B cell (primary cell): ENCODE measurements at places on chromosomes 12 and 14.

GRCh38 chr14:86013641-86014040 lies 483.7 kb downstream of the FLRT2 start:
- no peak for DNase-seq

DNA sequence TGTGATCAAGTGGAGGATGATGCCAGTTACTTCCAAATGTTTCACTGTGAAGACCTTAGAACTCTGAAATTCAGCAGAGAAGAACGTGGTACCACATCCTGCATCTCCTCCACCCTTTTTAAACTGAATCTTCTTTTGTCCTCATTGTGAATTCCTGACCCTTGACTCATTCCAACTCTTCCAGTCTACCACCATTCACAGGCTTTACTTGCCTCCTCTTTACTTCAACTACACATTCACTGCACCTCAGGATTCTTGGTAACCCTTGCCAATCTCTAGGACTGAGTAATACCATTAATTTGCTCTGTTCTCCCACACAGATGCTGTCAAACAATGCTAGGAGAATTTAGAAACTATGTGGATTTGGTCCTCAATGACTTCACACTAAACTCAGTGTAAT lies 37.3 kb downstream of the PPP1R12A start:
- no peak for DNase-seq

GRCh38 chr14:32202491-32202997 lies 525 bp downstream of the RNU6-8 start:
- no peak for DNase-seq

GRCh38 chr12:120814903-120815429 lies 89.2 kb downstream of the SPPL3 start:
- no peak for DNase-seq

DNA sequence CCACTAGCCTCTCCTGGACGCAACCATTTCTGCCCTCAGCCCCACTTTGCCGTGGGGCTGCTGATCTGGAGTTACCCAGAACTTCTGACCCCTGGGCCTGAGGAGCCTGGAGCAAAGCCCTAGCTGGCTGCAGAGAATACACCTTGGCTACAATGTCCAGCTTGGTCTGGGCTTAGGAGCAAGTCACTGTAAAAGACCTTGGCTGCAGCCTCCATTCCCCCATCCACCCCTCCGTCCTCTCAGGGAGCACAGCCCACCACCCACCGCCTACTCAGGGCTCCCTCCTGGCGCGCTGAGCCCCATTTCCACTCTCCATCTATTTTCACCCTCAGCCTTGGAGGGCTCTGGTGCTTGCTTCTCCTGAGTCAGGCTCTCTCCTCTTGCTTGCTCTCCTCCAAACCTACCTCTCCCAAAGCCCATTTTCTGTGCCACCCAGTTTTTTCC lies 42.9 kb downstream of the ERH start:
- no peak for DNase-seq

GRCh38 chr12:80187660-80188090 lies 88.3 kb downstream of the OTOGL start:
- DNase-seq: no peak

DNA sequence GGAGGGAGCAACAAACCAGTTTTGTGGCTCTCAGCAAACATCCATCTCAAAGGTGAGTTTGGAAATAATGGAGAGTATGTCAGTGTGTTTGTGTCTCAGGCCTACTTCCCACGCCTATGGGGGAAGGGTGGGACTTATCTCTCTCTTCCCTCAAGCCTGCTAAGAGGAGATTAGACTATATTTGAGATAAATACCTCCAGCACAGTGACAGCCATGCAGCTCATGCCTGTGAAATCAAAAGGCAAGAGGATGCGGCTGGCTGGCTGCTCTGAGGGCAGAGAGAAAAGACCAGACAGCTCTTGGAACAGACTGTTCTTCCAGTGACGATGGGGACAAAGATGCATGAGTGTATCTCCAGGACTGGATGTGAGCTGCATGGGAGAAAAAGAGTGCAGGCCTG lies 14.7 kb upstream of the POC1B start:
- no peak for DNase-seq

- DNase-seq: no peak
Measured at GRCh38 chr12:103334466-103334865, 161.3 kb downstream of the C12orf42 start.

- no peak for DNase-seq
Measured at GRCh38 chr14:81120501-81120900, 100.3 kb downstream of the GTF2A1 start.

DNA sequence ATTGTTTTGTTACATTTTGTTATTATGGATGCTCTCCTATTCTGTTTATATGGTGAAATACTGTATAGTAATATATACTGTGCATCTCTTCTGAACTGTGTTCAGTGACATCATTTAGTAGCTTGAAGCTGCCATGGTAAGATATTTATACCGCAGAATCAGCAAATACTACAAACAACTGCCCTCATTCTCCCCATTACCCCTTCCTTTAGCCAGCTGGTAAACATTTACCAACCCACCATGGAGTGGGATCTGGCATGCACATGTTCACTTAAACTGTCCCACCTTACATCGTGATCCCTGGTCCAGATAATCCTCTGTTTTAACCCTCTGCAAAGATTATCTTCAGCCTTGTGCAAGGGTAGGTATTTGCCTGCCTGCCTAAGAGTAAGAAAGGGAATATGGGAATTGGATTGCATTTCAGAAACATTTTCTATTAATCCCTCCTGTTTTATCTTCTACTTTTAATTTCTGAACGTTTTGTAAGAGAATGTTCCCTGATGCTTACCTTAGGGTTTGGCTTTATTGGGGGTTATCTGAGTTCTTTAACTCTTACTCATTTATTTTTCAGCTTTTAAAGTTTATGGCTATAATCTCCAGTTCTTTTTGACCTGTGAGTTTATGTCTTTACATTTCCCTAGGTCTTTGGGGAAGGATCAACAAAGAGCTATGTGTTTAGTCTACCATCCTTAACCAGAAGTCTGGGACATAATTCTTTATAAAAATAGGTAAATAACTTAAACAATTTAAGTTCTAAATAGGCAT lies 46.5 kb downstream of the FBXO34 start:
- no peak for DNase-seq

GRCh38 chr12:91191513-91192111 lies 9.0 kb upstream of the DCN start:
- DNase-seq: no peak

- DNase-seq: peak; percentile 49
Measured at GRCh38 chr14:54642801-54643695, 76.1 kb downstream of the SAMD4A start.

DNA sequence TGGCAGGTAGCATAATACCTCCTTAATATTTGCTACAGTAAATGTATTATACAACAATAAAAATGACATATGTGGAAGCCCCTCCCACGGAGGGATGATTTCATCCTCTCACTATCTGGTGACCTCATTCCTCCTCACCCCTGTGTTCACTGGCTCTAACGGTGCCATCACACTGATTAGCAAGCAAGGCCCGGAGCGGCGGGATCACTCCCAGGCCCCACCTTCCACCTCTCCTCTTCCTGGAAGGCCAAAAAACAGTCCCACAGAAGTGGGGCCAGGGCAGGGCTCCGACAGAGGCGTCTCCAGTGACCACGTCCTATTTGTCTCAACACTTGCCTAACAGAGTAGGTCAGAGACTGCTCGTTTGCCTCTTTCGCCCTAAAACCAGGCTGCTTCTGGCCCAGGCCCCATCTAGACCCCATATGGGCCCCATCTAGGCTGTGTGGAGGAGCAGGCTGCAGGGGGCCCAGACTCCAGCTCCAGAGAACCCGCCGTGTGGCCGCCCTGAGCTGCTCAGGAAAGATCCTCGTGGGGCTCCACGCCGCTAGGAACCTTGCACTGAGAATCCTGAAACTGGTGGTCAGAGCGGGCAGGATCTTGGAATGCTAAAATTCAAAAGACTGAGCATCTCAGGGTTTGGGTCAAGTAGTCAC lies 3.7 kb downstream of the SELPLG start:
- peak; percentile 38 for DNase-seq

DNA sequence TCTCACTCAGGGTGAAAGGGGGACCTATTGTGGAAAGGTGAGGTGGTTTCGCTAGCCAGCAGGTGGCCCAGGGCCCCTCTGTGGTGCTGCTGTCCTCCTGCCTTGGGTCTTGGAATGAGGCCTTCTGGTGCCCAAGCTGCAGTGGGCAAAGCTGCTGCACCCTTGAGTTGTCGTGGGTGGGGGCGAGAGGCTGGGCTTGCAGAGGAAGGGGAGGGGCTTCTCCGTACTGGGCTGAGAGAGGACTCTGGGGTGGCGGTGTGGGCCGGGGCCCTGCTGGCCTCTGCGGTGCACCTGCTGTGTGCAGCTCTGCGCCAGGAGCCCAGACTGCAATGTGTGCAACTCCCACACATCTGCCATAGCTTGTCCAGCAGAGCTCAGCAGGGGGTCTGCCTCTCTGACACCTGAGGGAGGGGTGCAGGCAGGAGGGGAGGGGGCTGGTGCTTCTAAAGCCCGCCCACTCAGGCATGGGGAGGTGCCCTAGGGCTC lies 145.8 kb downstream of the KIF26A start:
- no peak for DNase-seq

GRCh38 chr14:99608591-99608990 lies 4.6 kb upstream of the CCDC85C start:
- DNase-seq: no peak

DNA sequence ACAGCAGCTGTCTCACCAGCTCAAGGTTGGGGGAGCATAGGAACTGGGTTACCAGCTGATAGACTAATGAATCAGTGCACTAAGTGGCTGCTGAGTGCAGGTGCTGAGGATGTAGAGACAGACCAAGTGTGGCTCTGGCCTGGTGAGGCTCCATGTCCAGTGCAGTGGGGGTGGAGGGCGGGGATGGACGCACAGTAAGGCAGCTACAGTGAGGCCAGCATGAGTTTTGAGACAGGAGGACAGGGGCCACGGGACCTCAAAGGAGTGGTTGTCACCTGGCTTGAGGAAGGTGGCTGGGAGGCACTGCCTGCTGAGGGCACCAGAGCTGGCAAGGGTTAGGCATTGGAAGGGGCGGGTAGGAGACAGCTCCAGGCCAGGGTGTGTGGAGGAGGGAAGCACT lies 37.0 kb downstream of the SYNE3 start:
- no peak for DNase-seq

DNA sequence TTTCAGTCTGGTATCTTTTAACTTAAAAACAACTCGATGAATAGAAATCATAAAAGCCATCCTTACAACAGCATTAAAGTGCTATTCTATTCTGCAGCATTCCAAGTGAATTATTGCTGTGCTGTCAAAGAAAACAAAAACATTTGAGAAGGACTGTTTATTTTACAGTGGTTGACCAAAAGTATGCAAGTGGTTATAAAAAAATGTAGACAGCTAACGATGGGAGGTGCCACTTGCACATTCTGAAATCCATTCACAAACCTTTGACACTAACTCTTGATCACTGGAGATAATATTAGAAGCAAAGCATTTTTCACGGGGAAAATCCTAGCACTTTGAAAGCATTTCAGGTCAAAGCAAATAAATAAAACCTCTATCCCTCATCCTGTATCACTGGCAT lies 55.6 kb downstream of the HMGA2 start:
- DNase-seq: no peak

GRCh38 chr14:104226421-104227383 lies 88.3 kb downstream of the KIF26A start:
- no peak for DNase-seq

GRCh38 chr12:13422291-13422690 lies 225.8 kb downstream of the EMP1 start:
- no peak for DNase-seq

DNA sequence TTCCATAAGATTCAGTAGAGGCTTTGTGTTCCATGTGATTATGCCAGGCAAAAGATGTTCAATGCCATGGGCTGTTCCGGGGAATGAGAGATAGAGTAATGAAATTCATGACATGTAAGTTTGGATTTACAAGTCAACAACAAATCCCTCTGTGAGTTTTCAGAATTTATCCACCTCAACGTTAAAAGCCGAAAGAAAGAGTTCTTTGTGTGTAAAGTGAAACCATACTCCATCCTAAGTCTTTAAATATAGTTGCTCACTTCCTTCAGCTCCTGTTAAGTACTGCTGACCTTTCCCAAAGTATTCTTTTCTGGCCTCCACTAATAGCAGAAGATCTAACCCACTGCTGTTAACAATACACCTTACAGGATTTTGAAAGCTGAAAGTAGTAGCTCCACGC lies 190.0 kb downstream of the TMX1 start:
- no peak for DNase-seq
